PC-9 (cell line): ENCODE measurements at places on chromosomes 6 and 20. TPM values are rescaled to one million over a fixed set of nuclear protein-coding genes. Genes with fewer than 3 reads are reported as not detected.

FAM209B gene
- not detected in 2 replicates for total RNA-seq

VGLL2 gene
- not detected in 2 replicates for total RNA-seq

CNR1 gene
- not detected in 2 replicates for total RNA-seq

RIPOR2 gene
- total RNA-seq: 0.63 and 0.94 TPM in 2 replicates

COL11A2 gene
- 2.2 and 3.4 TPM in 2 replicates for total RNA-seq

SLC17A4 gene
- 0.13 TPM in 1 of 2 replicates, not detected in the other for total RNA-seq

SLC17A2 gene
- not detected in 2 replicates for total RNA-seq

TRIM40 gene
- not detected in 2 replicates for total RNA-seq

DNA sequence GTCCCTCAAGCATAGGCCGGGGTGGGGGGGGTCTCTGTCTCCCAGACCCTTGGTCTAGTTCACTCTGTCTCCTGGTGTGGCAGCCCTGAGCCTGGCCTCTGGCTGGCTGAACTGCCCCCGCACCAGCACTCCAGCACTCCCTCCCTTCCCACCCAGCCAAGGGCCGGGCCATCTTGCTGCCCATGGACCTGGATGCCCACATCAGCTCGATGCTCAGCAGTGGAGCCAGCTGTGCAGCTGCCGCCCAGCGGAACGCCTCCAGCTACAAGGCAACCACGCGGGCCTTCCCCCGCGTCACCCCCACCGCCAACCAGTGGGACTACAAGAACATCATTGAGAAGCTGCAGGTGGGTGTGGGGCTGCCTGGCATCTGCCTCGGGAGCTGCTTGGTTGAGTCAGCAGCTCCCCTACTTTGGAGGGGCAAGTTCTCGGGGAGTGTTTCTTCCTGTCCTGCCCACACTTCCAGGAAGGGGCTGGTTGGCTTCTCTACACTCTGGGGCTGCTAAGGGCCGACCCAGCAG, 28.4 kb downstream of the UQCC2 start:
- no peaks in the 10 kb centered on the region for H3K4me1 ChIP-seq
- DNase-seq: no peak
- no peak overlapping the region for H3K27ac ChIP-seq
- no peak overlapping the region for H3K4me3 ChIP-seq
- H3K36me3 ChIP-seq: peaks cover 7% of the 10 kb centered on the region

DNA sequence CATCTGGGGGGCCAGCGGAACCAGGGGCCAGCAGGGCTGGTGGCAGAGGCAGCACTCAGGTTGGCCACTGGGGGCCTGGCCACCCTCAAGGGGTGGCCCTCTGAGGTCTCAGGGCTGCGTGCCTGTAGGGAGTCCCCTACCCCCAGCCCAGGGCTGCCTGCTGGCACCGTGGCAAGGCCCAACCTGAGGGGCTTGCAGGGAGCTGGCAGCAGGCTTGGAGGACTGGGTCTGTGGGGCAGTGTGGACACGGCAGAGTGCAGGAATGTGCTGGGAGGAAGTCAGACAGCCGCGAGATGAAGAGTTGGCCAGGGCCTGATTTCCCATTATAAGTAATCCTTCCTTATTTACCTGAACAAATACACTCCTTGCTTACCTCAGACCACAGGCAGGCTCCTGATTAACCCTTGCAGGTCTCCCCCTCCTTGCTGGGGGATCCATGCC, at the start of gene SPDEF:
TSS of gene SPDEF (minus strand) at position 299 of the 441 bp plus-strand sequence. CDS start 11,874 bp downstream, outside the sequence.
- no peaks in the 10 kb centered on the region for H3K36me3 ChIP-seq
- peaks cover 47% of the 10 kb centered on the region for H3K4me1 ChIP-seq
- no peaks in the 10 kb centered on the region for H3K27me3 ChIP-seq
- H3K4me3 ChIP-seq: peak within 1 kb of the TSS; percentile 50
- DNase-seq: peak; percentile 75

DNA sequence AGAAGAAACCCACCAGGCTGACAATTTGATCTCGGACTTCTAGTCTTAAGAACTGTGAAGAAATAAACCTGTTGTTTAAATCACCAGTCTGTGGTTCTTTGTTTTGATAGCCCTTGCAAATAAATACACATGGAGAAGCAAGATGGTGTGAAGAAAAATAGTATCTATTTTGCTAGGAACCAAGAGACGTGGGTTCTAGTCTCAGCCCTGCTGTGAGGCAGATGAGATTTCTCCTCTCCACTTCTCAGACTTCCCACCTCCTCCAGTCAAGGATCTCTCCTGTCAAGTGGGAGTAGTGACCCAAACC, 294.9 kb upstream of the JARID2 start:
- no peaks in the 10 kb centered on the region for H3K36me3 ChIP-seq
- H3K27ac ChIP-seq: no peak overlapping the region
- H3K4me1 ChIP-seq: no peaks in the 10 kb centered on the region

DNA sequence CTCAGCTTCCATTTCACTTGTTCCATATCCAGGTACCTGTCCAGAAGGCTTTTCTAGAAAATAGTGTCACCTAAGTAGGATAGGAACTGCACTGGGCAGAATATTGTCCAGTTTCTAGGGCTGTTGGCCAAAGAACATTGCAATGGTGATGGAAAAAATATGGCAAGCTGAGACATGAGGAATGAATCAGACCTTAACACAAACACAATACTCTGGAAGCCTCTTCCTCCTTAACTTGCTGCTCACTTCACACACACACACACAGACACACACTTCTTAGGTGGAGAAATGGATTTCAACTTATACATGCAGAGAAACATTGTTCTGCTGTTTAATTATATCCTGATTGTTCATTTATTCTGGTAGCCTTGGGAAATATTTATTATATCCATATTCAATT, 203.0 kb upstream of the RGS17 start:
- H3K4me3 ChIP-seq: no peak overlapping the region
- no peak for DNase-seq
- H3K27me3 ChIP-seq: no peaks in the 10 kb centered on the region

DNA sequence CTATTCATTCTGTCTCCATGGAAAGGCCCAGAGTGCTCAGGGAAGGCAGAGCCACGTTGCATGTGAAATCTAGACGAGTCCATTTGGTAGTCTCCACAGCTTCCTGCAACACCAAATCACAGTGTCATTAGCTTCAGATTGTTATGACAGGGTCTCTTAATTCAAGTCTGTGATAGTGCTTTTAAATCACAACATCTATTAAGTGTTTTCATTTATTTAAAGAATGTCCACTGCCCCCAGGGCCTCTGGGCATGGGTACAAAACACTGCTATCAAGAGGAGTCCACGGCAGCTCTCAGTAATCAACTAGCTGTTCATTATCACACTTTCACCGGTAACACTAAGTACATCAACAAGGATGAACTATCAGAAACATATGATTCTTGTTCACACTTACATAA, 455.9 kb upstream of the JARID2 start:
- no peak overlapping the region for H3K27ac ChIP-seq
- no peaks in the 10 kb centered on the region for H3K27me3 ChIP-seq
- H3K36me3 ChIP-seq: no peaks in the 10 kb centered on the region
- no peak overlapping the region for H3K4me3 ChIP-seq
- no peaks in the 10 kb centered on the region for H3K4me1 ChIP-seq
- no peak for DNase-seq

DNA sequence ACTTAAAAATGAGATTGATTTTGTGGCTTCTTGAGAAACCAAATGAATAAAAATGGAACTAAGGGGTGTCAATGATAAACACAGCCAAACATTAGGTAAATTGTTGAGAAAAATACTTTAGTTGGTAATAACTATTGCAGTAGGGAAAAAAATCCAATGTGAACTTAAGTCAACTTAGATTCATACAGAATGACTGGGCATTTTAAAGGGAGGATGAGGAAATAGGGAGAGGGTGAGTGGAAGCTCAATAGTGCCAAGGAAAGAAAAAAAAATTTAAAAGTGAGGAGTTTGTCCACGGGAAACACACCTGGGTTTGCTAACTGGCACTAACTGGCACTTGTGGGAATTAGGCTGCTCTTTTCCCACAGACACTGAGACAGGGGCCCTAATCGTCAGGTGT, 26.2 kb upstream of the PGK2 start:
- DNase-seq: no peak
- H3K4me1 ChIP-seq: no peaks in the 10 kb centered on the region
- H3K36me3 ChIP-seq: no peaks in the 10 kb centered on the region
- no peaks in the 10 kb centered on the region for H3K27me3 ChIP-seq
- H3K4me3 ChIP-seq: no peak overlapping the region

GRCh38 chr6:57303931-57304681, 13.3 kb upstream of the PRIM2 start:
- no peak for DNase-seq
- no peaks in the 10 kb centered on the region for H3K27me3 ChIP-seq
- H3K27ac ChIP-seq: no peak overlapping the region
- no peak overlapping the region for H3K4me3 ChIP-seq
- H3K36me3 ChIP-seq: no peaks in the 10 kb centered on the region

GRCh38 chr6:26470643-26471042, 12.9 kb downstream of the BTN2A1 start:
- H3K27ac ChIP-seq: no peak overlapping the region
- H3K4me1 ChIP-seq: peaks cover 22% of the 10 kb centered on the region
- no peaks in the 10 kb centered on the region for H3K27me3 ChIP-seq
- H3K4me3 ChIP-seq: no peak overlapping the region

GRCh38 chr6:139442188-139442671, 67.8 kb upstream of the CITED2 start:
- H3K27me3 ChIP-seq: no peaks in the 10 kb centered on the region
- peaks cover 18% of the 10 kb centered on the region for H3K4me1 ChIP-seq
- no peaks in the 10 kb centered on the region for H3K36me3 ChIP-seq
- no peak overlapping the region for H3K4me3 ChIP-seq

- H3K27me3 ChIP-seq: no peaks in the 10 kb centered on the region
- DNase-seq: no peak
- no peak overlapping the region for H3K4me3 ChIP-seq
- H3K36me3 ChIP-seq: no peaks in the 10 kb centered on the region
- H3K27ac ChIP-seq: no peak overlapping the region
These were observed 12.2 kb upstream of the SLC17A2 start for GRCh38 chr6:25942561-25943147.

- peak overlapping the region; percentile 6; the same call in 1 of the 2 replicates for H3K27ac ChIP-seq
- H3K36me3 ChIP-seq: peaks cover 4% of the 10 kb centered on the region; the same call in 1 of the 2 replicates
- no peaks in the 10 kb centered on the region for H3K27me3 ChIP-seq
- H3K4me3 ChIP-seq: no peak overlapping the region
- DNase-seq: no peak
These were observed 27.8 kb downstream of the SLC23A2 start for GRCh38 chr20:4973330-4974097.

DNA sequence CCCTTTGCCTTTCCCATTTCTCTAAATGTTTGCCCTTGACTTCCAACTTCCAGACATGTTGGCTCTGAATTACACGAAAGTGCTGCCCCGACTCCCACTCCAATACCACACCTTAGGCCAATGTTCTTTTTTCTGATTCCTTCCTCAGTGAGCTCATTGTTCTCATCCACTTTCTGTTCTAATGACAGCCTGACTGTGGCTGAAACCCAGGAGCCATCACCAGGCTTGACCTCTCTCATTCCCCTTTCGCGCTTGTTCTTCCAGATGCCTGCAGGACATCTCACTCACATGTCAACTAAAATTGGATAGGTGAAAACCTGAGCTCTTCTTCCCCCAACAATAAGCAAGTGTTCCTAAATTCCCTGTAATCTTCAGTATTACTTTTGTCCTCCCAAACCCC, 40.4 kb downstream of the PTPRK start:
- H3K27me3 ChIP-seq: no peaks in the 10 kb centered on the region
- H3K36me3 ChIP-seq: no peaks in the 10 kb centered on the region
- no peak overlapping the region for H3K4me3 ChIP-seq

DNA sequence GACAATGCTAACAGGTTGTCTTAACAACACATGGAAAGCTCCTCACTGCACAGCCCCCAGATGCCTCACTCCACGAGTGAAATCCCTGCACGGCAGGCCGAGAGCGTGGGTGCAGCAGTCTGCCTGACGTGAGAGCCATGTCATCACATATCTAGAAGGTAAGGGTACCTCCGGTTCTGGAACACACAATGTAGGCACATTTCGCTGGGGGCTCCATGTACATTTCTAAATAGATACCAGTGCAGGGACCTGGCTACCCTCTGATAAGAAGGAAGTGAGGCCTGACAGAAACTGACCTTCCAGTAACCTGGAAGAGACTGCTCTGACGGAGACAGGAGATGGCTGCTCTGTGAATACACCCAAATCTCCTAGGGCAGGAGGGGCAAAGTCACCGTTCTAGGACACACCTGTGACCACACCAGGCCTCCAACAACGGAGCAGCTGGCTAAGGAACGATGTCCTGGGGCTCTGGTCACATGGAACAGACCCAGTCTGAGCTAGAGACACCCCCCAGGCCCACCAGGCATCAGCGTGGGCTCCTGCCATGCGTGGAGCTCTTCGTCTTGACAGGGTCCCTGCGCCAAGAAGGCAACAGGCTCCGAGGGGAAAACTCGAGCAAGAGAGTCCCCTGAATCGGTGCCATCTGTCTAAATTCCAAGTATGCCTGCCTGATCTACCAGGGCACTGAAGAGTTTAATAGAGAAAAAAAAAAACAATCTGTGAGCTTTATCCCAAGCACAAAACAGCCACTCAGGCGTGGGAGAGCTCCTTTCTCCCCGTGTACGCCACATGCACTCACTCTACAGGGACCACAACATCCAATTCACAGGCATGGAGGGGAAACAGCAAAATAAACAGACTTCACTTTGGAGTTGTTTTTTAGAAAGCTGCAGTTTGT, 27.5 kb downstream of the RNASET2 start:
- H3K36me3 ChIP-seq: no peaks in the 10 kb centered on the region
- no peaks in the 10 kb centered on the region for H3K4me1 ChIP-seq
- no peak overlapping the region for H3K27ac ChIP-seq
- no peak for DNase-seq
- H3K4me3 ChIP-seq: no peak overlapping the region

DNA sequence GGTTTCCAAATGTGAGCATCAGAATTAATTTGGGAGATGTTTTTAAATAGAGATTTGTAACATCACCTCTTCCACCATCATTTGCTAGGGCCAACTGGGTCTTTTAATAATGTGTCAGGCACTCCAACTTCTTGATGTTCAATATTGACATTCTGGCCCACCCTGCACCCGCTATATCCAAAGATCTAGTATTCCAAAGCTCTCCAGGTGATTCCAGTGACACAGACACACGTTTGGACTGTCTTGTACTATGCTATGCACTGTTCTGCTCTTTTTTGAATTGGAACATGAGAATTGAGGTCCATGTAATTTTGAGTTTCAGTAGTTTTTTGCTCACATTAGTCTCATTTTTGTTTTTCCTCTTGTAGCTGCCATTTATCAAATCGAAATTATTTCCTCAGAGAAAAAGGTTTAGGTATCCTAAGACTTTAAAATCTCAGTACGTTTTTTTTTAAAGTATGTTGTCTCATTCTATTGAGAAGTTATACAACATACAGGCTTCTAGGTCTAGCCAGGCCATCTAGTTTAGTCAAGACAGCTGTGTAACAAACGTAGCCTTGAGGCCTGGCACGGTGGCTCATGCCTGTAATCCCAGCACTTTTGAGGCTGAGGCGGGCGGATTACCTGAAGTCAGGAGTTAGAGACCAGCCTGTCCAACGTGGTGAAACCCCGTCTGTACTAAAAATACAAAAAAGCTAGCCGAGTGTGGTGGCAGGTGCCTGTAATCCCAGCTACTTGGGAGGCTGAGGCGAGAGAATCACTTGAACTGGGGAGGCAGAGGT, 3.1 kb downstream of the BICRAL start:
- DNase-seq: no peak
- peaks cover 25% of the 10 kb centered on the region for H3K4me1 ChIP-seq
- no peaks in the 10 kb centered on the region for H3K36me3 ChIP-seq
- no peaks in the 10 kb centered on the region for H3K27me3 ChIP-seq
- H3K27ac ChIP-seq: no peak overlapping the region
